Right renal cortex interstitium (tissue), 3 donors: ENCODE measurements at places on chromosomes 5 and 9.

- DNase-seq, result no peak
Observed at GRCh38 chr5:1490376-1490775, 33.4 kb downstream of the LPCAT1 start.

DNA sequence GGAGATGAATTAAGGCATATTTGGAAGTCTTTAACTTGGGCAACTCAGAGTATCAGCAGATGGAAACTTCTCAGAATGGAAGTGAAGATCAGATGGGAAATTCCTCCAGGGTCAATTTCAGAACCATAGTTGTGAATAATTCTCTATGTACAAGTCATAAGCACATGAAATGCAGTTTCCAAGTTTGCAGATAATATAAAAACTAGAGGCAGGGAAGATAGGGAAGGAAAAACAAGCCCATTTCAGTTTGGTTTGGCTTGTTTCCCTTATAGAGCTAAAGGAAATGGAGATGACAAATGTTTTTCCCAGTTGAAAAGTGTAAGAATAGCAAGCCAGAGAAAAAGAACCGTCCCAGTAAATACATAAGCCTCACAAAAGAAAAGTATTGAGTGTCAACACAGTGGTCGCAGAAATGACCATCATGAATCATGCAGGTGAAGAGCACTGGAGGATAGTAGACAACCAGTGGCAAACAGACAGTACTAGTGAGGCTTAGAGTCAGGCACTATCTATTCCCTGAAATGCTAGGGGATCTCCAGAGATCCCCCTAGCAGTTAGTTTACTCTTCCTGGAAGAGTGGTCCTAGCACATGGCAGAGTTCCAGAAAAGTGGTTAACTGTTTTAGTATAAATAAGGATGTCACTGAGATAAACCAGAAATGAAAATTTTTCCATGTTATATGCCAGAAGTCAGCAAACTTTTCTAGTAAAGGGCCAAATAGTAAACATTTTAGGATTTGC, 245.9 kb downstream of the SAXO1 start:
- no peak for DNase-seq

- DNase-seq, result no peak
Observed at GRCh38 chr5:83145241-83145640, 67.9 kb downstream of the XRCC4 start.

DNA sequence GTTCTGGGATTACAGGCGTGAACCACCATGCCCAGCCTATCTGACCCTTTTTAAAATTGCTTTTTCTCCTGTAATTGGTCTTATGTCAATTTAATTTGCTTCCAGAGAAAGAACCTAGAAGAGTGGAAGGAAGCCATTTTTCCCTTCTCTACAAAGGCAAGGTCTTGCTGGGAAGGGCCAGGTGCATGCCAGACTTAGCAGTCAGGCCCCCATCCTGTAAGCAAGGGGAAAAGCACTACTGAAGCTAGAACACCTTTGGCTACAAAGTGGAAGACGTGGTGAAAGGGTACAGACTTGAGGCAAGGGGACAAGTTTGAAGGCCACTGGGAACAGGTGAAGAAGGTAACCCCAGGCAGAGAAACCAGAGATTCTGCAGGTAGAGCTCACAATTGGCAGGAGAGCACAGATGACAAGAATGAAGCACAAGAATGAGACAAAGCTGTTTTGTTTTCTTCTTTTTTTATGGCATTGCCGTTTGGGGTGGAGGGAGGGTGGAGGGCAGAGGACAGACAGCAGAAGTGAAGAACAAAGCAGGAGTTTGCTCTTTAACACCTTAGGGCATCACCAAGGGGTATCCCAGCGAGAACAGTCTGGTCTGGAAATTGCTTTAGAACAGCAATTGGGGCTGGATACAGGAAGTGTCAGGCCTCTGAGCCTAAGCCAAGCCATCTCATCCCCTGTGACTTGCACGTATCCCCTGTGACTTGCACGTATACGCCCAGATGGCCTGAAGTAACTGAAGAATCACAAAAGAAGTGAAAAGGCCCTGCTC, 72.9 kb downstream of the SERINC5 start:
- DNase-seq, result no peak

- no peak for DNase-seq
Observed at GRCh38 chr9:98105006-98105405, 14.0 kb downstream of the TRIM14 start.

GRCh38 chr5:106584268-106584667, 1086.5 kb downstream of the EFNA5 start:
- DNase-seq, result no peak

- no peak for DNase-seq
Observed at GRCh38 chr5:87029951-87030350, 237.7 kb upstream of the RASA1 start.
